ENCODE measurements at places on chromosomes 2 and 18. TPM values are rescaled to one million over a fixed set of nuclear protein-coding genes. Genes with fewer than 3 reads are reported as not detected.

The DNER gene
- total RNA-seq: 21.5 TPM

The CYS1 gene
- total RNA-seq: 0.79 TPM

The CBLN2 gene
- total RNA-seq: not detected

The C18orf32 gene
- 115 TPM for total RNA-seq

Data from M059J (cell line).